ENCODE measurements at places on chromosomes 5 and 9.

DNA sequence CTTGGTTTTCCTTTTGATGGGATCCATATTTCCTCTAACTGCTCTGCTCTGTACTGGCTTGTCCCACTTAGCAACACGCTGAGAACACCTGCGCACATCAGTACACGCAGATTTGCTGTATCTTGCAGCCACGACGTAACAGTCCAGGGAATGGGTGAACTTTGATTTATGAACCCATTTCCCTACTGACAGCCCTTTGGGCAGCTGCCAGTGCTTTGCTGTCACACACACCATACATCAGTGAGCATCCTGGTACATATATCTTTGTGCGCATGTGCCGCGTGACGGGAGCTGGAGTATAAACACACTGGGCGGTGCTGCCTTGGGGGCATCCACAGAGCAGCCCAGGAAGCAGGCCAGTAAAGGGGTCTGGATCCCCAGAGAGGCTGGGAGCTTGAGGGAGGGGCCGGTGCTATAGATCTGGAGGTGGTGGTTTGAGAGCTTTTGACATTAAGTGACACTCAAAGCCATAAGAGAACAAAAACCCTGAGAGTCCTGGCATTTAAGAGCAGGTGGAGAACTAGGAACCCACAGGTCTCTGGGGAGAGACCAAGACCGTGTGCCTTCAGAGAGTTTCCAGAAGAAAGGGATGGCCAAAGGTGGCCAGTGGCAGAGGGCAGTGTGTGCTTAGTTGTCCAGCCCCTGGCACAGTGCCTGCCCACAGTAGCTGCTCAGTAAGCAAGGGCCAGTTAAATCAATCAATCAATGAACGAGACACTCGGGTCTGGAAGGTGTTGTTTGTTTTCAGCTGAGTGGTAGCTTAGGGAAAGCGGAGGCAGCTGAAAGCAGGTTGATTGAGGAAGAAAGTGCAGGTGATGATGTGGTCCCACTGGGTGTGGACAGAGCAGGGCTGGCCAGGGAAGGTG, 53.7 kb downstream of the LMX1B start:
- no peak for DNase-seq

DNA sequence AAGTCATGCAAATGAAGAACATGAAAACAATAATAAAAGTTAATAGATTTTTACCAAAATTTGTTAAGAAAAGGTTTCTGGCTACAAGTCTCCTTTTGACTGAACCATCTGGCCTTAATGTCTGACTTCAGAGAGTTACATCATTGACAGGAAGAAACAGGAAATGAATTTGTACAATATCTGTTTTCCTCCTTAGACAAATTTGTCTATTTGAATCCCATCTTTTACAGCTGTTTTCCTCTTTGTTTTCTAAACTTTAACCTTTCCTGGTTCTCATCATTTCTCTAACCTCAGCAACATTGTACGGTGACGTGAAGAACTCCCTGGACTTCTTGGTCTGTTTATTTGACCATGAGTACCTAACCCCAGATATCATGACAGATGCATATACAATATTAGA, 567.5 kb upstream of the RIOK2 start:
- no peak for DNase-seq

DNA sequence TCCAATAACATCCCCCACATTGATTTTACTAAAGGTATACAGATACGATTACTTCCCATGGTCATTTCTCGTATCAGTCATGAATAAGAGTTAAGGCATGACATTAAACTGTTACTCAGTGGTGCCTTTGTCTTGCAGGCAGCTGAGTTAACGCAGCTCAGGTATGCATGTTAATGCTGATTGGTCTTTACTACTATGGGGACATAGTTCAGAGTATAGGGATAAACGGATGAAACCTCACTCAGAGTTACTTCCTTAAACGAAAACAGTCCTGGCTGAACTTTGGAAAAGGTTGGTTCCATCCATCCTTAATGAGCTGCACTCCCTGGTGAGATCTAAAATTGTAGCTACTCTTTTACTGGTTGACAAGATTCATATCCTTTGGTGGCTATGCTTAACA, 87.0 kb downstream of the ACTL7B start:
- DNase-seq, result no peak

GRCh38 chr9:137705443-137705863, 86.6 kb downstream of the EHMT1 start:
- DNase-seq, result no peak

DNA sequence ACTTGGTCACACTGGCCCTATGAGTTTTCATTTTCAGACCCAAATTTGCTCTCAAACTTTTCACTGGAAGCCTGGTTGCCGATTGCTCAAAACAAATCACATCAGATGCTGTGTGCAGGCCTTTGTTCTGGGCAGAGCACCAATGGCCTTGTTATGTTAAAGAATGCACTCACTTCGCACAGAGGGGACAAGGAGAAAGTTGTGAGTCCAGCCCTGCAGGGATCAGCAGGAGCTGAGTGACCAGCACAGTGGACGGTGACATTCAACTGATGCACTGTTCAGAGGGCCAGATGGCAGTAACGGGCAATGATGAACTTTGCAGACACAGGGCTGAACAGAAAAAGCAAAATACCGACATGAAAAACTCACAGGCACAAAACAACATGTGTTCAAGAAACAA, 86.1 kb downstream of the BARX1 start:
- DNase-seq, result no peak

- DNase-seq, result no peak
Measured at GRCh38 chr5:107894361-107894760, 223.6 kb upstream of the EFNA5 start.

DNA sequence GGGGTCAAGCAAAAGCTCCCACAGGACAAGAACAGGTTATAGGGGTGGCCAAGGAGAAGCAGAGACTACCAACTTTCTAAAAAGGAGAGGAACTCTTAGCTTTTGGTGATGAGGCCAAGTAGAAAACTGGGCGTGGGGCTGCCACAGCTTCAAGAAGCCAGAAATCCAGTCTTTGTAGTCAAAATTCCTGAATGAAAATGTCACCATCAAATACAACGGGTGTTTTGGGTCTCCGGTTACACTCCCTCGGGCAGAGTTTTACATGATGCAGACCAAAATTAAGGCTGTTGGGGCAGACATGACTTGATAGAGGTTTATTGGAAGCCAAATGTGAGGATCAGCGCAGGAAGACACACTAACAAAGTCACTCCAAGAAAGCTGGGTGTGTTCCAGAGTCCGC, 29.4 kb upstream of the N4BP3 start:
- DNase-seq, result no peak

- peak; percentile 89 for DNase-seq
Measured at GRCh38 chr9:16515879-16516301, 354.6 kb downstream of the BNC2 start.

DNA sequence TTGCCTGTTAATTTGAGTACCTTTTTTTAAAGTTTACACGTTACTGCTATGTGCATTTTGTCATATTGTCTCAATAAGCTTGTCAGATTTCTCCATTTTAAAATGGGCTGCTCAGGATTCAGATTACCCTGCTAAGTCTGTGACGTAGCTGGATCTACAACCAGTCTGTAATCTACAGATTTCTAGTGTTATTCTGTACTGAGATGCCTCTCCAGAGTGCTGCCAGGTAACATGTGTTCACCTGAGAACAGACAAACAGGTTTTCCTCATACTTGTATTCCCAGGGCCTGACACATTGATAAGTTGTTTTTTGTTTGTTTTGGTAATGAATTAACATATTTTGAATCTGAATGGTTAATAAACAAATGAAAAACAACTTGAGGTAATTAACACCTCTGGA, 15.3 kb downstream of the RAB24 start:
- DNase-seq, result no peak

GRCh38 chr5:126852091-126852571, 75.2 kb downstream of the LMNB1 start:
- peak; percentile 61 for DNase-seq

DNA sequence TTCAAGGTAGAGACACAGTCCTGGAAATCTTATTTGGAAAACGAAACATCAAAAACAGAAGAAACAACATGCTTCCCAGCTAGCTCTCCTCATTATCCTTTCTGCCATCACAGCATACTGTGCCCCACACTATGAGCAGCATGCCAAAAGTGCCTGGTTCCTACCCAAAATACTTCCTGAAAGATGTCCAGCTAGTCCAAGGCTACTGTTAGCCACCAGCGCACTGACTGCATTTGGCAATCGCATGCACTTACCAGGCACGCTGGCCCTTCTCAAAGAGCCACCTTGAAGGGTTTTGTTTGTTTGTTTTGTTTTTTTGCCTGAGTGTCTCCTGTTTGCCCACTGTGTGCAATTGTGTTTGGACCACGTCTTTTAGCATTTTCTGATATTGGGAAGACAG, 6.8 kb downstream of the HSPB3 start:
- no peak for DNase-seq

GRCh38 chr9:129012343-129012742, 15.8 kb downstream of the SH3GLB2 start:
- no peak for DNase-seq

DNA sequence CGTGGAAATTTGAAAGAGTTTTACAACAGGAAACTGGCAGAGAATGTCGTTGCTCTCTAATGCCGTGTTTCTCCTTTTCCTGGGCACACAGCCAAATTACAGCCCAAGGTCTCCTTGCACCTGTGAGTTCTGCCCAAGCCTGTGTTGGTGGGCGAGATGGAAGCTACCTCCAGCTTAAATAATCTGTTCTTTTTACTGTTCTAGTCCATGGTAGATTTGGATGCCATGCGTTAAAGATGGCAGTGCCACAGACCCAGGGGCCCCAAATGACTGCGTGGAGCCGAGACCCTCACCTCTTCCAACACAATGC, 92.6 kb upstream of the IRX4 start:
- no peak for DNase-seq

DNA sequence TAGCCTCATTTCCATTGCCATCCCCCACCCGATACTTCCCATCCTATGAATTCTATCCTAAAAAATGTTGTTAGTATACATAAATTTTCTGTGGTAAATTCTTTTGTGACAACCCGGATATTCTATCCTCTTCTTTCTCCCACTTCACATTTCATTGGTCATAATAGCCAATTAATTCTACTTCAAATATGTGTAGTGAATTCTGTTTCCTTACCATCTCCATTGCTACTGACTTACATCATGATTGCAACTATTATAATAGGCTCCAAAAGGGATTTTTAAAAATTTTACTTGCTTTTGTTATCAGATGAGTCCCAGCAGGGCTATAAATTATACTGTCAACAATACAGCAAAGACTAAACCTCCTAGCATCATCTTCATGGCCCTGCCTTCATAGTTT, 1326.8 kb downstream of the PTPRD start:
- no peak for DNase-seq

DNA sequence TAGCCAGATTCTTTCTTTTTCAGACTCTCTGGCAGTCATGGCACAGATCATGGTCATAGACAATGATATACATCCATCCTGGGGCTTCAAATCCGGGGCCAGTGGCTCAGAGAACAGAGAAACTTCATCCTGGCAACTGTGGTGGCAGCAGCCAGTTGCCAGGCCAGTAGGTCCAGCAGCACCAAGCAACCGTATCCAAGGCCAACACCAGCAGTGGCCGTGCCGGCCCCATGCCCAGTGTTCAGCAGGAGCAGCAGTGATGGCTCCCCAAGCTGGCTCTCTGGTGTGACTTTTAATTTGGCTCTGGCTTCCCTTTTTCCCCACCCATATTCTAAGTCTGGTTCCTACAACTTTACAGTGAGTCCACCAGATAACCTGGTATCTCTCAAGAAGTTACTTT, 300.5 kb downstream of the DEPDC1B start:
- no peak for DNase-seq

GRCh38 chr5:177310757-177311391, 824 bp downstream of the MXD3 start:
- DNase-seq, result peak; percentile 38

- no peak for DNase-seq
Measured at GRCh38 chr5:107373549-107374263, 297.0 kb downstream of the EFNA5 start.

GRCh38 chr9:128124451-128124850, 3.1 kb downstream of the PTGES2 start:
- DNase-seq, result no peak

DNA sequence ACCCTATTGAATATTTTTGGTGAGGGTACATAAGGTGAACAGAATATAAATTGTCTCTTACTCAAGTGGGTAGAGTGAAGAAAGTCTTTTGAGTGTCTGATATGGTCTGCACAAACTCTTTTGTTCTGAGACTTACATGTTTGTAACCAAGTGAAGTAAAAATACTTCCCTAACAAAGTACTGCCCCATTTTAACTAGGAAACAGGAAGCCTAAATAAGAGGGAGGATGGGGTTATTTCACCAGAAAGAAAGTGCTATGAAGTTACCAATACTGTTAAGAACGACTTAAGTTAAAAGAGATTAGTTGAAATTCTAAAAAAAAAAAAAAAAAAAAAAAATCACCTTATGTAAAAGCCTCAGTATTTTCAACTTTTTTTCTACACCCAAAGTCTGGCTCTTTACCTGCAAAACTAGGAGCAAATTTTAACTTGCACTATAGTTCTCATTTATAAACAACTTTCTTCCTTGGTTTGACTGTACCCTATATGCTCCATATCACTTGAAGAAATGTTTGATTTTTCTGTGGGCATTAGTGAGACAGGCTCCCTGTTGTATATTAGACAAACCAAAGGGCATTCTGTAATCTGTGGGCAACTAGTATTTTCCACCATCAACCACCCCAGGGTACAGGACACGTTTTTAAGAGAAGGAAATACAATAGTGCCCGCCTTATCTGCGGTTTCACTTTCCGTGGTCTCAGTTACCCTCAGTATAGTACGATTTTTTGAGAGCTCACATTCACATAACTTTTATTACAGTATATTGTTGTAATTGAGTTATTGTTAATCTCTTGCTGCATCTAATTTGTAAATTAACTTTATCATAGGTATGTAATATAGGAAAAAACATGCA, 127.7 kb downstream of the NR3C1 start:
- DNase-seq, result no peak

DNA sequence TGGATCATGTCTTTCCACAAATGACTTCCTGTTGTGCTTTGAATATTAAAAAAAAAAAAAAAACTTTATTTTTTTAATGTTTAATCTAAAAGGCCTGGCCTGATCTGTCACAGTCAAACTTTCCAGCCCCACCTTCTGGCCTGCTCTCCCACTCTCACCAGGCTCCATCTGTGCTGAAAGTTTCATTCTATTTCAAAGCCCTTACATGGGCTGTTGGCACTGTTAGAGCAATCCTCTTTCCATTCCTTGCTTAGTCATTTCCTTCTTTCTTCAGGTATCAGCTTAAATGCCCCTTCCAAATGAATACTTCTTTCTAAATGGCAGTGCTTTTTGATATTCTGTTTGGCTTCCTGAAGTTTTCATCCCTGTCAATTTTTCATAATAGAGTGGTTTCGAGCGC, 1104.8 kb upstream of the C9orf72 start:
- DNase-seq, result no peak

- peak; percentile 78 for DNase-seq
Measured at GRCh38 chr9:33375841-33376321, 26.5 kb downstream of the AQP7 start.
